ENCODE measurements at places on chromosomes 7 and 10.

DNA sequence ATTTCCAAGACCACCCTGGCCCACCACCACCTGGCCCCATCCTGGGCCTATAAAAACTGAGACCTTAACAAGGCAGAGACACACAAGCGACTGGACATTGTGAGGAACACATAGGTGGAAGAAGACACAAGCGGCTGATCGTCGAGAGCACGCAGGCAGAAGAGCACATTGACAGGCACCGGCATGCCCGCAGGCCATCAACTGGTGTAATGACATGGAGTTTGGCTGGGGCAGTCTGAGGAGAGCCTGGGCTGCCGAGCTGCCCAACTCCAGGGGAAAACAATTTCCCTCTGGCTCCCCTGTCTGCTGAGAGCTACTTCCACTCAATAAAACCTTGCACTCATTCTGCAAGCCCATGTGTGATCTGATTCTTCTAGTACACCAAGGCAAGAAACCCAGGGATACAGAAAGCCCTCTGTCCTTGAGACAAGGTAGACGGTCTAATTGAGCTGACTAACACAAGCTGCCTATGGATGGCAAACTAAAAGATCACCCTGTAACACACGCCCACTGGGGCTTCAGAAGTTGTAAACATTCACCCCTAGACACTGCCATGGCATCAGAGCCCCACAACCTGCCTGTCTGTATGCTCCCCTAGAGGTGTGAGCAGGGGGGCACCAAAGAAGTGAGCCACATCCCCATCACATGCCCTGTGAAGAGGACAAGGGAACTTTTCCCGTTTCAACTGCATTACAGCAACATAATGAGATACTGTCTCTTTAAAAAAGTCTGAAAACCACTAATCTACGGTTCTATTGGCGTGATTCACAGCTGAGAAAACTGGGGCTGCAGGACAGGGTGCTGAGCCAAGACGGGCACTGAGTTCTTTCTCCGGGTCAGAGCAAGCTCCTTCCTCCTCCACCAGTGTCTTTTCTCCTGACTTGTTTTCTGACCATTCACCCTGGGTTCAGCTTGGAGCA, 18.5 kb upstream of the TNS3 start:
- DNase-seq, result peak; percentile 87

- no peak for DNase-seq
These were observed 272.9 kb upstream of the ZWINT start for GRCh38 chr10:56633876-56634452.

GRCh38 chr7:148657929-148658328, 40.8 kb upstream of the CUL1 start:
- no peak for DNase-seq

- no peak for DNase-seq
These were observed 74.8 kb upstream of the SVIL start for GRCh38 chr10:29709484-29710002.

DNA sequence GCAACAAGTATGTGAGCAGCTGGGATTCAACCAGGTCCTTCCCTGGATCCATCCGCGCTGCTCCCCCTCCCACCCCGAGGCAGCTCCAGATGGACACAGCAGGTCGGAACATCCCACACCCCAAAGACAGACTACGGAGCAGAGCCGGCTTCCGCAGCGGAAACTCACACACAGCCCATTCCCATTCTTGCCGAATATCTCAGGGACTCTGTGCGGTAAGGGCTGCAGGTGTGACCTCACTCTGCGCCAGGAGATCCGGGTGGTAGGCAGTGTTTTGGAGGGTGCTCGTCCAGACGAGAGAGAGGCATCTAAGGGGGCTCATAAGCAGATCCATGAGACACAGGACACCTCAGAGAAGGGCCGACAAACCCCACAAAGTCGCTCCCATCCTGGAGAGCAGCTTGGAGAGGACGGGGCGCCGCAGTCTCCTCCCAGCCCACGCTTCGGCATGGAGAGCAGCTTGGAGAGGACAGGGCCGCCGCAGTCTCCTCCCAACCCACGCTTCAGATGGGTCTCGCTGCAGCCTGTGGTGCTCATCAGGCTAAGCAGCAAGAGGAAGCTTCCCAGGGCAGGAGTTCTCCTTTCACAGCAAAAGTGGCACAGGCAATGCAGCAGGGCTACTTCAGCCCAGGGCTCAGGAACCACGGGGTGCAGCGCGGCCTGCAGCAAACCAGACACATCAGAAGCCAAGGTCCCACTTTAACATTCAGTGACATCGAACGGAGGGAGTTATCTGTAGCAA, 179.9 kb downstream of the DIP2C start:
- no peak for DNase-seq

DNA sequence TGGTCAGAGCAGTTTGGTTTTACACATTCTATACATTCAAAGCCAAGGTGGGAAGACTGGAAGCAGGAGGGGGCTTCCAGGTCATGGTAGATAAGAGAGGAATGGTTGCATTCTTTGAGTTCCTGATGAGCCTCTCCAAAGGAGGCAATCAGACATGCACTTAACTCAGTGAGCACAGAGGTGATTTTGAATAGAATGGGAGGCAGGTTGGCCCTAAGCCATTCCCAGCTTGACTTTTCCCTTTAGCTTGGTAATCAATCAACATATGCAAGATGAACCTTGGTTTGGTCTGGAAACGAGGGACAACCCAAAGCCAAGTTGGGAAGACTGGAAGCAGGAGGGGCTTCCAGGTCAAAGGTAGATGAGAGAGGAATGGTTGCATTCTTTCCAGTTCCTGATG, 31.4 kb downstream of the TCERG1L start:
- no peak for DNase-seq

GRCh38 chr7:77561352-77561751, 24.3 kb downstream of the PTPN12 start:
- DNase-seq, result no peak

DNA sequence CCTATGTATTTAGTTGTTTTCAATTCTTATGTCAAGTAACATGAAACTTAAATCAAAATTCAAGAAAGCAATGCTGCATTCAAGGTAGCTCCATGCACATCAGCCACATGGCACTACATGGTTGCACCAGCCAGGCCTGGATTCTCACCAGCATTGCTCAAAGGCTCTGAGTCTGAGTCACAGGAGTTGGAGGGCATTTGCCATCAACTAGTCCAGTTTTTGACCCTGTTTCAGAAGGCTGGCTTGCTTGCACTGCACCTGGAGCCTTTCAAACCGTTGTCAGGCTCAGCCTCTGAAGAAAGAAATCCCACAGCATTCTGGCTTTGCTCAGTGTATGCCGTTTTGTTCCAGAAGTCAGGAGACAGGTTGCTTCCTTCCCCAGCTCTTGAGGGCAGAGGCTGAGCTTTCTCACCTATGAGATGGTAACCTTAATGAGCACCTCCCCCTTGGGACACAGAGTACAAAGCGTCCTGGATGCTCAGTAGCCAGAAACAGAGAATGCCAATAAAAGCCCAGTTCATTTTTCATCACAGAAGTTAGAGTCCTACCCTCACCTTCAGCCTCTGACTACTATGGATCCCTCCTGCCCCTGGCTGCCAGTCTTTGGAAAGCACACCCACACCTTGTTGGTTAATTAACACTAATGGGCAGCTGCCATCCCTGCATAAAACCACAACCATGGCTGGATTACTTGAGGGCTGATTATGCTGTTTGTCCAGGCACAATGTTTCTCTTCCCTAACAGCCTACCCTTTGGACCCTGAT, 288.4 kb upstream of the LRRTM3 start:
- peak; percentile 1 for DNase-seq

GRCh38 chr7:44059219-44060090, 5.9 kb downstream of the PGAM2 start:
- DNase-seq, result no peak

GRCh38 chr7:34928052-34928451, 109.2 kb downstream of the DPY19L1 start:
- peak; percentile 57 for DNase-seq

DNA sequence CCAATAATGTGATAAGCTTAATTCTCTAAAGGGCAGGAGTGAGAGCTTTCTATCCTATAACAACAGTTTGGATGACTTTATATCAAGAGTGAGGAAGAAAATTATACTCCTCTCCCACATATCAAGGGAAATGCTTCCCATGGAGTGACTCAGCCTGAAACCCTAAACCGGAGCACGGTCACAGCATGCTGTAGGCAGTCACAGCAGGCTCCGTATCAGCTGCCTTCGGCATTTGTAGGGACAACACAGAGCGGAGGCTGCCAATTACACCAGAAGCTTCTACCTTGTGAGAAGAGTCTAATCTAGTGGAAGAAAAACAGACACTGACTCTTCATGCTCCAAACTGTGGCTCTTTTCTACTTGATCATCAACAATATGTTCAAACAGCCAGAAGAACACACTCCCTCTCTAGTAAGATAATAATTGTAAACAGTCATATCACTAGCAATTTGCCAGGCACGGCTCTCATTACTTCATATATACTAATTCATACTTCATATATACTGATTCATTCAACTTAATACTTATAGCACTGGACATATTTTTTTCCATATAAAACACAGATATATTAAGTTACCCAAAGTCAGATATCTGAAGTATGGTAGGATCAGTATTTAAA, 65.9 kb downstream of the DGKB start:
- no peak for DNase-seq

Measured in A549 (cell line).